Sigmoid colon (tissue), 7 donors: ENCODE measurements at places on chromosomes 6 and 20. TPM values are rescaled to one million over a fixed set of nuclear protein-coding genes. Genes with fewer than 3 reads are reported as not detected.

DNA sequence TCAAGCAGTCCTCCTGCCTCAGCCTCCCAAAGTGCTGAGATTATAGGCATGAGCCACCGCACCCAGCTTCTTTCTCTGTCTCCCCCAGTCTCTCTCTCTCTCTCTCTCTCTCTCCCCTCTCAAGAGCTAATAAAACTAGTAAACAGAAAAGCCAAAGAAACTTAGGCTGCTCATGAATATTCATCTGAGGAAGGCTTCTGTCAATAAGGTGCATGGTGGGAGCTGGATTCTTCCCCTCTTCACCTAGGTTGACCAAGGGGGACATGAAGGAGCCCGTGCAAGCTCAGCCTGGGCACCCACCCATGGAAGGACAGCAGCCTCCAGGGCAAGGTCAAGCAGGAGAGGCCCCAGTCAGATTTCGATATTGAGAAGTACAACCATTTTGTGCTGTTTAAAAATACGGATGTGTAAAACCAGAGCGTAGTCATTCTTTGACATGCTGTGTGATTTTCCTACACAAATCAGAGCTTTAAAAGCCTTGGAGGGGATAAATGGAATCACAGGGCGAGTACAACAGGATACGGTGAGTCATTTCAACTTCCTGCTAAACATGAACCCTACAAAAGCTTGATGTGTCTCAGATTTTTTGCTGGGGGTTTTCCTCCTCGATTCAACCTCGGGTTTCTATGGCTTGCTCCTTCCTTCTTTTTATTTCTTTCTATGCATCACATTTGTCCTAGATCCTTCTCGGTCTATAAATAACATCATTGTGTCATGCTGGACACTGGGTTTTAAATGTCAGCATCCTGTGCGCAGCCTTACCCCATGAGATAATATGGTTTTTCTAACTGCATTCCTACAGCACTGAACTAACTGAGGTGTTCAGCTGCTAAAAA is 368.9 kb upstream of the JARID2 start:
- H3K27ac ChIP-seq, result peak overlapping the region; percentile 37
- H3K27me3 ChIP-seq, result no peaks in the 10 kb centered on the region
- H3K4me3 ChIP-seq, result no peak overlapping the region
- no peaks in the 10 kb centered on the region for H3K36me3 ChIP-seq

The MRS2 gene
- total RNA-seq, result 33.5 TPM

The NRM gene
- total RNA-seq, result 6.4 TPM

The KIF25 gene
- not detected for total RNA-seq

The XPO5 gene
- total RNA-seq, result 13.7 TPM
